ENCODE measurements at places on chromosomes 11 and 22.

DNA sequence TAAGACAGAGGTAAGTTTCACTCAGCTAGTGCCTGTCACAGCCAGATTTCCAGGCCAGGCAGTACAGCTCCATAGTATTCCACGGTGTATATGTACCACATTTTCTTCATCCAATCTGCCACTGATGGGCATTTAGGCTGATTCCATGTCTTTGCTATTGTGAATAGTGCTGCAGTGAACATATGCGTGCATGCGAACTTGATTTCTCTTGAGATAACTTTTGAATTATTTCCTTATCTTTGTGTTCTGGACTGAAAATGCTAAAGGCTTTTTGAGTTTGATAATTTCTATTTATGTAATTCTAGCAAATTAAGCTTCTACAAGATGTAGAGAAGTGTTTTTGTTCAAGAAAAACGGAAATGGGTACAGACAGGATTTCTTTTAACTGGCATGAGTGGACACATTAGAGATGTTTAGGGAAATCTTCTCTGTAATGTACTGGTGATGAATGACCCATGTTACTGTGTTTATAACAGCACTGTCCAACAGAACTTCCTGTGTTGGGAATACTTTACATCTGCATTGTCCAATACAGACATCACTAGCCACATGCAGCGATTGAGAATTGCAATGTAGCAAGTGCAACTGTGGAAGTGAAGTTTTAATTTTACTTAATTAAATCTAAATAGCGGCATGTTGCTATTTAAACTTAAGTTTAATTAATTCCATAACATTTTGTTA, 151.3 kb downstream of the CADM1 start:
- no peak for DNase-seq

- no peak for DNase-seq
These were observed 46.6 kb upstream of the LIN7C start for GRCh38 chr11:27553186-27553585.

DNA sequence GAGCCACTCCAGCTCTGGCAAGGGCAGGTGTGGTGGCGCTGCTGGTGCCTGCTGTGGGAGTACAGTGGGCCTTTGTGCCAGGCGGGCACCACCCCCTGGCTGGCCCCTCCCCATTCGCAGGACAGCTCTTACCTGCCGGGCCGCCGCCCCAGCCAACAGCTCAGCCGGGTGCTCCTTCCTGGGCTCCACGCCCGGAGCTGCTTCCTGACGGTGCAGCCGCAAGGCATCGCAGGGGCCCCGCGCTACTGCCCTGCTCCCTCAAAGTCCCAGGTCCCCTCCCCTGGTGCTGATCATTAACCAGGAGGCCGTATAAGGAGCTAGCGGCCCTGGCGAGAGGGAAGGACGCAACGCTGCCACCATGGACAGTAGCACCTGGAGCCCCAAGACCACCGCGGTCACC, at the start of gene SLC5A1:
Gene SLC5A1, plus strand, starts transcription at position 338 of the 400 bp plus-strand sequence. Its CDS starts 21 bp downstream, at position 359.
- no peak for DNase-seq

DNA sequence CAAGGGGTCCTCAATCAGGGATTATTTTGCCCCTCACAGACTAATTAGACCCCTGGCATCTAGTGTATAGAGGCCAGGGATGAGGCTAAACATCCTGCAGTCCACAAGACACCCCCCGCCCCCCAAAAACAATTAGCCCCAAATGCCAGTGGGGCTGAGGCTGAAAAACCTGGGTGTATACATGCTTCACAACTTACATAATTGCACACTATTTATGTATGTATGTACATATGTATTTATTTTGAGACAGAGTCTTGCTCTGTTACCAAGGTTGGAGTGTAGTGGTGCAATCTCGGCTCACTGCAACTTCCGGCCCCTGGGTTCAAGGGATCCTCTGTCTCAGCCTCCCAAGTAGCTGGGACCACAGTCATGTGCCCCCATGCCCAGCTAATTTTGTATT, 28.8 kb upstream of the SHANK2 start:
- DNase-seq: no peak

GRCh38 chr22:46053563-46054090, 76.7 kb upstream of the WNT7B start:
- DNase-seq: peak; percentile 47

GRCh38 chr11:32105871-32106560, 15.1 kb downstream of the RCN1 start:
- DNase-seq: no peak

DNA sequence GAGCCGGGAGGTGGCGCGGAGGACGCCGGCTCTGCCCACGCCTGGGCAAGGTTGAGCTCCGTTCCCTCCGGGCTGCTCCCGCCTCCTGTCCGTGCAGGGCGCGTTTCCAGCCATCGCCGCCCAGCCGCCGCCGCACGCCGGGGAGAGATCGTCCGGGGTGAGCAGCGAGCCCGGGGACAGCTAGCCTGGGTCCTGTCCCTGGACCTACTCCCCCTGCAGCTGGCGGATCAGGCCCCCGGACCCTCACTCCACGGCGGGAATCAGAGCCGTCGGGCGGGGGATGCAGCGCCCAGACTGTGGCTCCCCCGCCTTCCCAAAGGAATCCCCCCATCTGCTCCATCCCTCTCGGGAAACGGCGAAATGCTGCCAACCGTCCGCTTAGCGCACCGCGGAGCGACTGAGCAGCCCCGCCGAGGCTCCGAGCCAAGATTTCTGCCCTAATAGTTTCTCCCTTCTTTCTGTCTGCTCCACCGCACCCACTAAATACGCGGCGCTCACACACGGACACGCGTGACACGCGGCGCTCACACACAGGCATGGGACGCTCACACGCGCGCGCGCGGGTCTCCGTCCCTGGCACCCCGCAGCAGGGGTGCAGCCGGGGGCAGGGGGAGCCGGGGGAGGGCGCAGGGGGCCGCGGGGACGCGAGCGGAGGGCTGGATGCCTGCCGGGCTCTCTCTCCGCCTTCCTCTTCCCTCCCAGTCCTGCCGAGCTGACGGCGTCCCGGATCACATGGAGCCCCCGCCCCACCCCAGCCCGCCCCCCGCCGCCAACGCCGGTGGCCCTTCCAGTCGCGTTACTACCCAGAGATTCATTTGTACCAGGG, at the start of gene KCNJ5:
Gene KCNJ5, plus strand, starts transcription at position 814 of the 826 bp plus-strand sequence. CDS start 19,918 bp downstream, outside the sequence.
- no peak for DNase-seq

- DNase-seq: no peak
These were observed 148.3 kb downstream of the CRYBB2 start for GRCh38 chr22:25367756-25368155.

GRCh38 chr11:1400317-1401170, 10.8 kb downstream of the BRSK2 start:
- DNase-seq: no peak

DNA sequence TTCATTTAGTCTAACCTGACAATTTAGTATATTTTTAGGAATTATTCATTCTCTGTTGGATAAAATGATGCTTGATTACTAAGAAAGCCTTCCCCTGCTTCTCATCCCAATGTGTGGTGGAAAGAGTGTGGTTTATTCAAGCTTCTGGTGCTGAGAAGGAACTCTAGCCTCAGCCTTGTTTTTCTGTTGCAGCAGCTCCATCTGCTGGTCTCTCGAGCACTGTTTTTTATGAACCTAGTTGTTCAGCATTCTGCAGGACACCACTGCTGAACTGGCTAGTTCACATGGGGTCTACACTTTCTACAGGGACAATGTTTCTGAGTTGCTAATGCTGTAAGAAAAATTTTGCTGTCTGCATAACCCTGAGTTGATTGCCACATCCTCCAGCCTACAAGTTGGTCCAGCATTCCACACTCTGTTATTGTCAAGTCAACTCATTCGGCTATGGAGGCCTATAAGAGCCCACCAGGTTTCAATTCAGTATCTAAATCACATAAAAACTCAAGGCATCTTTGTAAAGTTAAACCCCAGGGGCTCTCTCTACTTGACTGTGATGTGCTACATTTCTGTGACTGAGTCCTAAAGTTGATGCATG, 14.3 kb downstream of the OR2AG2 start:
- peak; percentile 19 for DNase-seq

DNA sequence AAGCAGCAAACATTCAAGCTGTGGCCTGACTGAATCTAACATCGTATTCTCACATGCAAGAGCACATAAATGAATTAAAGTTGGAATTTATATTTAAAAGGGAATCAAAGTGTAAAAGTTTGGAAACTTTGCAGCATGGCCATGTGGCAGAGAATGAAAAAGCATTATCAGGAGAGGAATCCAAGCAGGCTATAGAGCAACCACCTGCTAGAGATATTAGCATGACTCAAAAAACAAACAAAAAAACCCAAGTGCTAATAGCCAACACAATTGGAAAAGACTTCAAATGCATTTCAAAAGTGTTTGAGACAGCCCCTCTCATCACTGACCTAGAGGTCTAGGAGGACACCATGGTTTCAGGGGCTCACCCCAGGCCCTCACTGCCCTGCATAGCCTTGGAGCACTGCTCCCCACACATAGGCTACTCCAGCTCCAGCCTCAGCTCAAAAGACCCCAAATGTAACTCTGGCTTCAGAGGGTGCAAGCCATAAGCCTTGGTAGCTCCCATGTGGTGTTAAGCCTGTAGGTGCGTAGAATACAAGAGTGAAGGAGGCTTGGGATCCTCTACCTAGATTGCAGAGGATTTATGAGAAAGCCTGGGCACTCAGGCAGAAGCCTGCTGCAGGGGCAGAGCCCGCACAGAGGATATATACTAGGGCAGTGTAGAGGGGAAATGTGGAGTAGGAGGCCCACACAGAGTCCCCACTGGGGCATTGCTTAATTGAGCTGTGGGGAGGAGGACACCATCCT, 1.7 kb upstream of the KRTAP5-7 start:
- DNase-seq: no peak

- DNase-seq: peak; percentile 75
These were observed 698.5 kb downstream of the KCNA4 start for GRCh38 chr11:29318134-29318845.

DNA sequence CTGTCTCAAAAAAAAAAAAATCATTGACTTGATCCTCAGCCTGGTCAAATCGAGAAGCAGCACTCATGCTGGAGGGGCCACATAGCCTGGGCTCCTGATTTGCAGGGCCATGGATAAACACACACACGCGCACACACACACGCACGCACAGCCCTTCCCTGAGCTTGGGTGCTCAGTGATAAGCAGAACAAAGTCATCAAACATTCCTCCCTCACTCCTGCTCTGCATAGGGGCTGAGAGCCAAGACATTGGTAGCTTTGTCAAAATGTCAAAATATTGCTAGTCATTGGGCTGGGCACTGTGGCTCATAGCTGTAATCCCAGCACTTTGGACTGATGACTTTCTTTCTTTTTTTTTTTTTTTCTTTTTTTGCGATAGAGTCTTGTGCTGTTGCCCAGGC, 34.0 kb upstream of the A4GALT start:
- DNase-seq: no peak

DNA sequence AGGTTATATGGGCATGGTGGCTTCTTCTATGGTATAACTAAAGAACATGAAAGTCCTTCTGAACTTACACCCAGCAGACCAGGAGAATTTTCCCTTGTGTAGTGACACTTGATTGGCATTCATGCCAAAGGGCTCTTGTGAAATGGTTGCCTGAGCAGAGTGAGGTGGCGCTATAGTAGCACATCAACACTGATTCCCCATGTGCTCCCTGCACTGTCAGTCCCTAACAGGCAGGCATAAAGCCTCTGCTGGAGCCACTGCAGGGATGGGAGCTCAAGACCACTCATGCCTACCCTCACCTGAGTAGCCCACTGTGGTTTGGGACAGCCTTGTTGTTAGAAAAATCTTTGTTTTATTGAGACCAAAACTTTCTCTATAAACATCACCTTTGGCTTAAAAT, 92.6 kb upstream of the LIN7C start:
- no peak for DNase-seq

Measured in RCC 7860 (cell line).